Prostate gland (tissue), 2 donors: ENCODE measurements at places on chromosomes 3 and 15. TPM values are rescaled to one million over a fixed set of nuclear protein-coding genes. Genes with fewer than 3 reads are reported as not detected.

GRCh38 chr3:45426161-45426560 lies 37.8 kb downstream of the LARS2 start:
- no peaks in the 10 kb centered on the region for H3K4me1 ChIP-seq
- no peaks in the 10 kb centered on the region for H3K27me3 ChIP-seq
- H3K4me3 ChIP-seq: no peak overlapping the region
- no peak for DNase-seq
- H3K27ac ChIP-seq: no peak overlapping the region
- no peaks in the 10 kb centered on the region for H3K36me3 ChIP-seq

DNA sequence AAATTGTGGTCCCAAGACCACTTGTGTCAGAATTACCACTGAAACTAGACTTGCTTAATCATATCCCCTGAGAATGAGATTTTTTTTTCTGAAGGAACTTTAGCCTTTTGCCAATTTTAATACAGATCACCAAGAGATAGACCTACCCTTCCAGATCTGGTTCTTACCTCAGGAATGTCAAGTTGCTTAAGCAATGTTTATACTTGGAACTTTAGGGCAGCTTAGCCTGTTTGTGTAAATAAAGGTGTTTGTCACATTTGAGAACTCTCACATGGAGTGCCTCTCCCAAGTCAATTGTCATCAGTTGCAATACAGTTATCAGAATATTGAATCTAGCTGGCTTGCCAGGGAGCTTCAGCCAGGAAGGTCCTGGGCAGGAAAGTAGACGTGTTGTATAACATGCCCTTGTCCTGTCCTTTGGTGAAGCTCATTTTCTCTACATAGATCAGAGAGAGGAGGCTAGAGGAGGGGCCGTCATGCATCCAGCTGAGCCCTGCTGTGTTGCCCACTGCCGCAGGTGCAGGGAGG lies 3.9 kb downstream of the GPD1L start:
- H3K36me3 ChIP-seq: no peaks in the 10 kb centered on the region
- H3K27ac ChIP-seq: peak overlapping the region; percentile 66
- H3K27me3 ChIP-seq: no peaks in the 10 kb centered on the region
- peaks cover 16% of the 10 kb centered on the region for H3K4me1 ChIP-seq
- no peak overlapping the region for H3K4me3 ChIP-seq

Gene GABRG3
- total RNA-seq: 15.6 TPM

Gene CPLX3
- total RNA-seq: 40.5 TPM

DNA sequence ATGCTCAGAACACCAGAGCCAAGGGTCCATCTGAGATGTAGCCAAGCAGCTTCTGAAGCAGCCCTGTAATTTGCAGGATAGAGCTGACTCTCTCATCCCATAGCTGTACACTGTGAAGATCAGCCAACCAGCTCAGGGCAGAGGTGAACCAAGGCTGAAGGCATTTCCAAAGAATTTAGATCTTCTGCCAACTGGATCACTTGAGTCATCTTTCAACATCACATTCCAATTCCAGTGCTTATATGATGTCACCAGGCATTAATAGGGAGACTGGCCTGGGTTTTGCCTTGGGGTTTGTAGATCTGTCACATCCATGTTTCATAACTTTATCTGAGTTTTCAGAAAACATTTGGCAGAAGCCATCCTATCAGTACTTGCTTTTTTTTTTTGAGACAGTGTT lies 98.2 kb downstream of the NR2F2 start:
- no peaks in the 10 kb centered on the region for H3K36me3 ChIP-seq
- no peaks in the 10 kb centered on the region for H3K4me1 ChIP-seq
- no peak overlapping the region for H3K4me3 ChIP-seq

DNA sequence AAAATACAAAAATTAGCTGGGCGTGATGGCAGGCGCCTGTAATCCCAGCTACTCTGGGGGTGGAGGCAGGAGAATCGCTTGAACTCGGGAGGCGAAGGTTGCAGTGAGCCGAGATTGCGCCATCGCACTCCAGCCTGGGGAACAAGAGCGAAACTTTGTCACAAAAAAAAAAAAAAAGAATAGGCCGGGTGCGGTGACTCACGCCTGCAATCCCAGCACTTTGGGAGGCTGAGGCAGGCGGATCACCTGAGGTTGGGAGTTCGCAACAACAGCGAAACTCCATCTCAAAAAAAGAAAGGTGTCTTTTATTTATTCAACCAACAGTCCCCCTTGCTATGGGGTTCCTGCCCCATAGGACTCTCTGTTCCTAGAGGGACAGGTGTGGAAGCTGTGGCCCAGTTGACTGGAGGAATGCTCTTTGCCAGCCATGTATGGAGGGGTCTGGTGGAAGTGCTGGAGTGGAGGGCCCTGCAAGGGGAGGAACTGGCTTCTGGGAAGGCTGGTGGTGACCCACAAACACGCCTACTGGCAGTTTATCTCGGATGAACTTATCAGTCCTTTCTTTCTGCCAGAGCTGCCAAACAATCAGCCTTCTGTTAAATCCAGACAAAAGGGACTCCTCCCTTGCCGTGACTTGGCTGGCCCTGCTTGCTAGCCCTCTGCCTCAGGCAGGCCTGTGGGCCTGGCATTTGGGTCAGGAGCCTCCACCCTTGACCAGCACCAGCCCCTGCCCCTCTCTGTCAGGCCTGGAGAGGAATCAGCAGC lies 4.6 kb upstream of the DAG1 start:
- no peaks in the 10 kb centered on the region for H3K27me3 ChIP-seq
- no peak for DNase-seq
- H3K36me3 ChIP-seq: no peaks in the 10 kb centered on the region
- no peak overlapping the region for H3K27ac ChIP-seq
- peaks cover 8% of the 10 kb centered on the region for H3K4me1 ChIP-seq

Gene MESP2
- not detected for total RNA-seq

DNA sequence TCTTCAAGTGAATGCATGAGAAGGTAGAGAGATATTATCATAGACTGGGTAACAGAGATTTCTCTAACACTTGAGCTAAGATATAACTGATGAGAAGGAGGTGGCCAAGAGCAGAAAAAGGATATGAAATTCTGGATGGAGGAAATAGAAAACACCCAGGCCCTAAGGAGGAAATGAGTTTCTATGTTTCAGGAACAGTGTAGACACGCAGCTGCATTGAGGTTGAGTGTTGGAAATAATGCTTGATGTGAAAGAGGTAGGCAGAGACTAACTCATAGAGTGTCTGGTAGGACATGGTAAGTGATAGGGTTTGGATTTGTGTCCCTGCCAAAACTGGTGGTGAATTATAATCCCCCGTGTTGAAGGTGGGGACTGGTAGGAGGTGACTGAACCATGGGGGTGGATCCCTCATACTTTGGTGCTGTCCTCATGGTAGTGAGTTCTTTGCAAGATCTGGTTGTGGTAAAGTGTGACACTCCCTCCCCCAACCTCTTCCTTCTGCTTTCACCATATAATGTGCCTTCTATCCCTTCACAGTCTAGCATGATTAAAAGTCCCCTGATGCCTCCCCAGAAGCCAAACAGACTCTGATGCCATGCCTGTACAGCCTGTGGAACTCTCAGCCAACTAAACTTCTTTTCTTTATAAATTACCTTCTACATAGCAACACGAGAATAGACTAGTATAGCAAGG lies 787.3 kb downstream of the EDEM1 start:
- H3K27me3 ChIP-seq: no peaks in the 10 kb centered on the region
- DNase-seq: no peak
- H3K27ac ChIP-seq: no peak overlapping the region
- no peaks in the 10 kb centered on the region for H3K36me3 ChIP-seq
- H3K4me3 ChIP-seq: no peak overlapping the region

GRCh38 chr15:56568466-56569167 lies 103.7 kb upstream of the MNS1 start:
- no peaks in the 10 kb centered on the region for H3K27me3 ChIP-seq
- no peak overlapping the region for H3K4me3 ChIP-seq
- no peaks in the 10 kb centered on the region for H3K36me3 ChIP-seq
- DNase-seq: no peak

Gene ADGRG7
- total RNA-seq: 0.68 TPM

DNA sequence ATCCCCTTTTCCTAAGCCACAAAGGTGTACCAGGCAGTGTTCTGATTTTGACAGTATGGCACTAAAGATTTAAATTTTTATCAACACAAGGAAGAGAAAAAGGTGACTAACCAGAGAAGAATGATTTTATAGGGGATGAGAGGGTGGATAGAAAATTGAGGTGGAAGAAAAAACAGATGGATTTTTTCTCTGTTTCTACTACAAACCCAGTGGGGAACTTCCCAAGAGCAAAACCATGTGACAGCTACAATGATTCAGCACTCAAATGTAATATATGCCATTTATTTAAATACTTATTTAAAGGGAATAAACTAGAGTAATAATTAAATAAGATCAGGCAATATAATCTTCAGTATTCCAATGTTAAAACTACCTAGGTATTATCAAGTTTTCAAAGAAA lies 11.1 kb downstream of the DCUN1D1 start:
- H3K27me3 ChIP-seq: no peaks in the 10 kb centered on the region
- H3K4me3 ChIP-seq: no peak overlapping the region
- H3K4me1 ChIP-seq: no peaks in the 10 kb centered on the region

DNA sequence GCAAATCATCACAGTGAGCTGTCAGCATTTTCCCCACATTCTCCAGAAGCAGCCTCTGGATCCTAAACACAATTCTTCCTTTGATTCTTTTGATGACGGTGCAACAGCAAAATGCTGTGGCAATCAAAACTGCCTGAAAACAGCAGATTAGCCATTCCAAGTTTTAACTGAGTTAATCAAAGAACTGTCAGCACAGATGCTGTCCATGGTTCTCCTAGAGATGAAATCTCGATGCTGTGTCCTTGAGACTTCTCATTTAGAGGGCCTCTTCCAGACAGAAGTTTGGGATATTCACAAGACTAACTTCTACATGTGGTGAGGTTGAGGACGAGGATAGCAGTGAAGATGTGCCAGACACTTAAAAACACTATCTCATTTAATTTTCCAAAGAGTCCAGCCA lies 50.4 kb upstream of the GYG1 start:
- H3K36me3 ChIP-seq: no peaks in the 10 kb centered on the region
- H3K4me1 ChIP-seq: no peaks in the 10 kb centered on the region
- DNase-seq: no peak
- no peaks in the 10 kb centered on the region for H3K27me3 ChIP-seq
- no peak overlapping the region for H3K27ac ChIP-seq
- no peak overlapping the region for H3K4me3 ChIP-seq

DNA sequence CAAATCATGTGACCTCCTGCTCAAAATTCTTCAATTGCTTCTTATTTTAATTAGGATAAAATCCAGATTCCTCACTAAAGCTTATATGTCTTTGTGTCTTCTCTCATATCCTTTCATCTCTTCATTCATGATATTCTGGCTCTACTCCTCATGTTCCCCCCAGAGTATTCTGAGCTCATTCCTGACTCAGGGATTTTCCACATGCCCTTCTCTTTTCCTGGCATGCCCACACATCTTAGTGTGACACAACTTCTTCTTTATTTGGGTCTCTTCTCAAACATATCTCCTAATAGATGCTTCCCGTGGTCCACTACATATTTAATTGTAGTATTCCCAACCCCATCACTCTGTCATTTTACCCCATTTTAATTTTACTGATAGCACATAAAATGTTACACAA lies 15.2 kb upstream of the MBNL1 start:
- no peak overlapping the region for H3K27ac ChIP-seq
- H3K36me3 ChIP-seq: no peaks in the 10 kb centered on the region
- DNase-seq: no peak
- H3K27me3 ChIP-seq: no peaks in the 10 kb centered on the region
- H3K4me3 ChIP-seq: no peak overlapping the region
- H3K4me1 ChIP-seq: no peaks in the 10 kb centered on the region

DNA sequence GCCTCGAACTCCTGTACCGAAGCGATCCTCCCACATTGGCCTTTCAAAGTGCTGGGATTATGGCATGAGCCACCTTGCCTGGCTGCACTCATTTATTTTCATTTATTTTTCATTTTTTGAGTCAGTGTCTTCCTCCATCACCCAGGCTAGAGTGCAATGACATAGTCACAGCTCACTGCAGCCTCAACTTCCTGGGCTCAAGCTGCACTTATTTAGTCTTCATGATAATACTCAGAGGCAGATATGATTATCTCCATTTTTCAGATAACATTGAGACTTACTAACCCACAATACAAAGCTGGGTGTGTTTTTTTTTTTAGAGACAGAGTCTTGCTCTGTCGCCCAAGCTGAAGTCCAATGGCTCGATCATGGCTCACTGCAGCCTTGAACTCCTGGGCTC lies 10.0 kb downstream of the PRKCI start:
- DNase-seq: no peak
- no peaks in the 10 kb centered on the region for H3K36me3 ChIP-seq
- H3K27ac ChIP-seq: no peak overlapping the region
- H3K27me3 ChIP-seq: no peaks in the 10 kb centered on the region
- H3K4me1 ChIP-seq: no peaks in the 10 kb centered on the region

Gene VGLL3
- 44.4 TPM for total RNA-seq

Gene CFAP100
- 2.3 TPM for total RNA-seq

Gene FANCD2OS
- 1.1 TPM for total RNA-seq

GRCh38 chr3:42743204-42743995 lies 29.7 kb downstream of the CCDC13 start:
- H3K36me3 ChIP-seq: no peaks in the 10 kb centered on the region
- DNase-seq: no peak
- H3K27ac ChIP-seq: no peak overlapping the region
- H3K27me3 ChIP-seq: no peaks in the 10 kb centered on the region

- no peaks in the 10 kb centered on the region for H3K4me1 ChIP-seq
- no peak for DNase-seq
- no peaks in the 10 kb centered on the region for H3K27me3 ChIP-seq
- no peak overlapping the region for H3K27ac ChIP-seq
- no peak overlapping the region for H3K4me3 ChIP-seq
Measured at GRCh38 chr3:115862849-115863248, 239.5 kb downstream of the GAP43 start.

- H3K36me3 ChIP-seq: no peaks in the 10 kb centered on the region
- H3K27me3 ChIP-seq: no peaks in the 10 kb centered on the region
- peaks cover 10% of the 10 kb centered on the region for H3K4me1 ChIP-seq
- peak; percentile 61 for DNase-seq
- peak overlapping the region; percentile 16 for H3K4me3 ChIP-seq
- peak overlapping the region; percentile 73 for H3K27ac ChIP-seq
Measured at GRCh38 chr3:126267169-126267975, 87.0 kb upstream of the ALDH1L1 start.

Gene CCDC12
- 34.6 TPM for total RNA-seq

DNA sequence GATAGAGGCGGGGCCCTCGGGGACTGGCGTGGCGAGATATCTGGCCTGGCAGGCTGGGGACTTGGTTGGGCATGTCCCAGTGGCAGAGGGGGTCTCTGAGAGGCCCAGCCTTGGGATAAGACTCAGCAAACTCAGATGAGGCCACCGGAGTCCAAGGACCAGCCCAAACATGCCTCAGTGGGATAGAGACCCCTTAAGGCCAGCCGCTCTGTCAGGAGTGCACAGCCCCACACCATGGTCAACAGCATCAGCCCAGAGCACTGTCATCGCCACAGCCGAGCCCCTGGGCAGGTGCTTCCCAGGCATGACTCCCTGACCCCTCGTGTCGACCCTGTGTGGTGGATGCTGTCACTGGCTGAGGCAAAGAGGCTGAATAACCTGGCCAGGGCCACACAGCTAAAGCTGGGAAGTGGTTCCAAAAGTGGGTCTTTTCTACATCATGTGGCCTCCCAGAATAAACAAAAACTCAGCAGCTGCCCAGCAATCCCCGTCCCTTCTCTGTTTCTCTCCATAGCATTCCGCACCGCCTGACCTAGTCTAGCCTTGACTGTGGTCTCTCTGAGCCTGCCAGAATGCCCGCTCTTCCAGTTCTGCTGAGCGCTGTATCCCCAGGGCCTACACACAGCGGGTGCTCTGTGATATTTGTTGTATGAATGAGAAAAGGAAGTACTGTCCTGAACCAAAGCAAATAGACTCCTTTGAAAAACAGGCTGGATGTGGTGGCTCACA lies 15.1 kb downstream of the CTSH start:
- peaks cover 40% of the 10 kb centered on the region for H3K4me1 ChIP-seq
- H3K27ac ChIP-seq: peak overlapping the region; percentile 82
- H3K4me3 ChIP-seq: no peak overlapping the region
- peak; percentile 47 for DNase-seq
- no peaks in the 10 kb centered on the region for H3K36me3 ChIP-seq

GRCh38 chr15:90248789-90249202 lies 560 bp upstream of the TTLL13 start:
- no peaks in the 10 kb centered on the region for H3K36me3 ChIP-seq
- H3K27ac ChIP-seq: no peak overlapping the region
- DNase-seq: no peak

Gene LYZL4
- 5.9 TPM for total RNA-seq
